ENCODE measurements at places on chromosomes 7 and 10. TPM values are rescaled to one million over a fixed set of nuclear protein-coding genes. Genes with fewer than 3 reads are reported as not detected.

DNA sequence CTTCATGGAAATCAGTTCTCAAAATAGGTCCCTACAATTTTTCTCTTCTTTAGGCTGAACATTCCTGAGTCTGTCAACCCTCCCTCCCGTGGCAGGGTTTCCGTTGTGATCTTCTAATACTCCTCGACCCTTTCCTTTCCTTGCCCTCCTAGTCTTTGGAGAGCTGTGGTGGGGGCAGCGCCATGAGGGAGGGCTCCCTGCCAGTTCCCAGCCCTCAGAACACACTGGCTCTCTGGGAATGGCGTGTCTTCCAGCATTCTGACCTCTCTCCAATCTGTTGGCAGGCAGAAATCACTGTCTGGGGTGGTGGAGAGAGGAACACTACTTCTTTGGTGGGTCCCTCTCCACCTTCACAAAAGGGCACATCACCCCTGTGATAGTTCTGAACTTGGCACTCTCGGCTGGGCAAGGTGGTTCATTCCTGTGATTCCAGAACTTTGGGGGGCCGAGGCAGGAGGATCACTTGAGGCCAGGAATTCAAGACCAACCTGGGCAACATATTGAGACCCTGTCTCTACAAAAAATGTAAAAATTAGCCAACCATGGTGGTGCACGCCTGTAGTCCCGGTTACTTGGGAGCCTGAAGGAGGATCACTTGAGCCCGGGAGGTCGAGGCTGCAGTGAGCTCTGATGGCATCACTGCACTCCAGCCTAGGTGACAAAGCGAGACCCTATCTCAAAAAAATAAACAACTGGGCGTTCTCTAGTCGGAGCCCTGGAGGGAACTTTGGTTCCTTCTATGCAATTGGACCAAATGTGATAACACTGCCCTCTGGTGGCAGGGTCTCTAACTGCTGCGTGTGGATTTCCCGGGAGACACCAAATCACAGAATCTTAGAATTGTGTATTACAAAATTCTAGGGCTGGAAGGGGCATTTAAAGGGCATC, 13.1 kb upstream of the ARPC1A start:
- peak; percentile 47 for DNase-seq

- no peak for DNase-seq
Measured at GRCh38 chr10:132615341-132616169, 78.0 kb downstream of the INPP5A start.

DNA sequence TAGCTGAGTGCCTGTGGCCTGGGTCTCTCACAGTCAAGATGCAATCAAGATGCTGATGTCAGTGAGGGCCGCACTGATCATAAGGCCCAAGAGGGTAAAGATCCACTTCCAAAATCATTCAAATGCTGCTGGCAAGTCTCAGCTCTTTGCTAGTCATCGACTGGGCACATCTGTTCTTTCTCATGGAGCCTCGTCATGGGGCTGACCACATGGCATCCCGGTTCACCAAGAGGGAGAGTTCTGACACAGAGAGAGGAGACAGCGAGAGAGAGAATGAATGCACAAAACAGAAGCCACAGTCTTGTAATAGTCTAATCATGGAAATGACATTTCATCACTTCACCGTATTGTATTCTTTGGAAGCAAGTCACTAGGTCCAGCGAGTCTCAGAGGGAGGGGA, 1067.5 kb upstream of the C7orf33 start:
- no peak for DNase-seq

DNA sequence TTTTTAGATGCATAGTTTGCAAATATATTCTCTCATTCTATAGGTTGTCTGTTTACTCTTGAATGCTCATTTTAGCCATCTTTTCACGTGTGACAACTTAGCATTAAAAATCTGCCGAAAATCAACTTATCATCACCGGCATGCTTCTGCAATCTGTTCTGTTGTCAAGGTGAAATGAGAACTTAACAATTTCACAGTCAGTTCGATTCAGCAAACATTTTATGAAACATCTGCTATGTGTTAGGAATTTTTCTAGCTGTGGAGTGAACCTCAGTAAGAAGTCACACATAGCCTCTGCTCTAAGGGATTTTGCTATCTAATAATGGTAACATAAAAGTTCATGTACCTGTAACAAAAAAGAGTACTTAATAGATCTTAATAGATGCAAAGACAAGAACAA, 256.1 kb downstream of the ZWINT start:
- DNase-seq: no peak

DNA sequence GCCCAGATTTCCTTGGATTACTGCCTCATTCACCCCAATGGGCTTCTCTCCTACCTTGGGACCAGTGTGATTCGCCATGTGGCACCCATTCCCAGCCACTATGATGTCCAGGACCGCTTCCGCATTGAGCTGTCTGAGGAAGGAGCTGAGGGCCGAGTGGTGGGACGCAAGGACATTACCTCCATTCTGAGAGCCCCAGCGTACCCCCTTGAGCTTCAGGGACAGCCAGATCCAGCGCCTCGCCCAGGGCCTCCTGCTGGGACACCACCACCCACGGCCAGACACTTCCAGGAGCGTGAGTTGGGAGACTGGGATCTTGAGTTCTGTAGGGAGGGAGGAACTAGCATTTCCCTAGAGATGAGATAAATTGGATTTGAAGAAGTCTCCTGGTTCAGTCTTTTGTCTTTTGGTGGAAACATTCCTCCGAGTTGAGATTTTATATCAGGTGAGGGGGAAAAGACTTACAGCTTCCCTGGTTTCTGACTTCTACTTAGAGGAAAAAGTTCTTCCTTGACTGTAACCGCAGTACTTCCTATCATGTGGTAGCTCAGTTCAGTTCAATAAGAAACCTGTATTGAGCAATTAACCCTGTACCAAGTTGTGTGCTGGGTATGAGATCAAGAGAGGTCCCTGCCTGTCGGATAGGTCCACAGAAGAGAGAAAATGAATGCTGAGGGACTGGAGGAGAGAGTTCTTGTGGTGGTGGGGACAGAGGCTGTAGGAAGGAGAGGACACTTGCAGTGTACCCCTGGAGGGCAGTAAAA, 1.3 kb downstream of the MOSPD3 start:
- no peak for DNase-seq

DNA sequence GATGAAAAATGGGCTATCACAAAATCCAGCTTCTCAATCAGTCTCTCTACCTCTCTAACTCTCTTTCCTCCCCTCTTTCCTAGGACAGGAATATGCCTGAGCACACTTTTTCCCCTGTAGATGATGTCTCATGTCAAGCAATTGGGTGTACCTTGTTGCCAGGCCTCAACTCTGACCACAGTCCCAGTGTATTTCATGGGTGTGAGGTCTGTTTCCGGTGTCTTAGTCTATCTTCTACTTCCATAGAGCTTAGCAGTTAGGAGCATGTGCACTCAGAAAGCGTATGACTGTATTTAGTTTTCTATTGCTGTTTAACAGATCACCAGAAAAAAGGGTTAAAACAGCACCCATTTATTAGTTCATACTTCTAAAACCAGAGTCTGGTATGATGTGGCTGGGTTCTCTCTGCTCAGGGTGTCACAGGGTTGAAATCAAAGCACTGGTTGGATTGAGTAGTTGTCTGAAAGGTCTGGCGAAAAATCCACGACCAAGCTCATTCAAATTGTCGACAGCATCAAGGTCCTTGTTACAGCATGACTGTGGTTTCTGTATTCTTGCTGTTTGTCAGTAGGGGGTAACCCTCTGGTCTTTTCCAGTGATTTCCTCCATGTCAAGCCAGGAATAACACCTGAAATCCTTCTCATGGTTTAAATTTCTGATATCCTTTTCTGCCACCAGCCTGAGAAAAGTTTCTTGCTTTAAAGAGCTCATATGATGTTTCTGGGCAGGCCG, 130.0 kb downstream of the THSD7A start:
- DNase-seq: no peak

DNA sequence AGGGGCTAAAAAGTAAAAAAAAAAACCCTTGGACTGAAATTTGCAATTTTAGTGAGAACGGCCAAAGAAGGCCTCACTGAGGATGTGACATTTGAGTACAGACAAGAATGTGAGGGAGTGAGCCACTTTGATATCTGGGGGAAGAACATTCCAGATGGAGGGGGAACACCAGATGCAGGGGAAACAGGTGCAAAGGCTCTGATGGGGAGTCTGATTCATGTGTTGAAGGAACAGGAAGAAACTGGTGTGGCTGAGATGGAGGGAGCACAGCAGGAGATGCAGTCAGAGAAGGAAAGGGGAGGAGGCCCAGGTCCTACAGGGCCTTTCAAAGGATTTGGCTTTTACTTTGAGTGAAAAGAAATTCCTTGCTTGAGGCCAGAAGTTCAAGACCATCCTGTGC, 615.7 kb upstream of the NRP1 start:
- DNase-seq: no peak

Gene TDRD1
- not detected for polyA plus RNA-seq

Gene FMC1
- 18.7 TPM for polyA plus RNA-seq

GRCh38 chr7:105677410-105677730, 96.1 kb upstream of the EFCAB10 start:
- no peak for DNase-seq

DNA sequence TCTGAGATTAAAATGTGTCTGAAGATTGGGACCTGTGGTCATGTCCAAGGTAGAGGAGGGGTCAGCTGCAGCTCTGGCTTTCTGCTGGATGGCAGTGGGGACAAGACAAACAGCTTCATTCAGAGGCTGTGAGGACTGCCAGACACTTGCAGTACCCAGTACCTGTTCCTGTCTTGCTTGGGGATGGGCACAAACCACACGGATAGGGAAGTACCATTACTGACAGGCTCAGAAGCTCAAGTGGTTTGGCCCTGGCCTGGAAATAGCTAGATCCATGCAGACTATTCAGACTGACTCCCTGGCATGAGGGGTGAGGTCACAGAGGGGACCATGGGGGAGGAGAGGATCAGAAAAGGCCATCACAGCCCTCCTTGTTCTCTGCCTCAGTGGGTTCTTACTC, 56.0 kb upstream of the COMTD1 start:
- DNase-seq: no peak

DNA sequence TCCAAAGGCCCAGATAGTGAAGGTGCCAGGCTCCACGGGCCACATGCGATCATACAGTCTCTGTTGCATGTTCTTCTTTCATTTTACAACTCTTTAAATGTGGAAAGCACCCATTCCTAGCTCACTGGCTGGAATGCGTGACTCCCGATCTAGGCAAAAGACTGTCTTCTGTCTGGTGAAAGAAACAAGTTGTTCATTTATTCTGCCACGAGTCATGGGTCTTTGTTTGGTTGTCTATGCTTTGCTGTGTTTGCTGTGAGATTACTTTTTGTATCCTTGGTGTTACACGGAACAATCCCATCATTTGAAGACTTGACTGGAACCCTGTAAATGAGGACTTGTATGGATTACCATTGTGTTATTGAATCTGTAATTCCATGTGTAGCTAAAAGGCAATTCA, 41.9 kb downstream of the NPVF start:
- no peak for DNase-seq

Gene PDZD7
- 2.3 TPM for polyA plus RNA-seq

- no peak for DNase-seq
Measured at GRCh38 chr7:150668472-150668911, 17.0 kb upstream of the GIMAP2 start.

DNA sequence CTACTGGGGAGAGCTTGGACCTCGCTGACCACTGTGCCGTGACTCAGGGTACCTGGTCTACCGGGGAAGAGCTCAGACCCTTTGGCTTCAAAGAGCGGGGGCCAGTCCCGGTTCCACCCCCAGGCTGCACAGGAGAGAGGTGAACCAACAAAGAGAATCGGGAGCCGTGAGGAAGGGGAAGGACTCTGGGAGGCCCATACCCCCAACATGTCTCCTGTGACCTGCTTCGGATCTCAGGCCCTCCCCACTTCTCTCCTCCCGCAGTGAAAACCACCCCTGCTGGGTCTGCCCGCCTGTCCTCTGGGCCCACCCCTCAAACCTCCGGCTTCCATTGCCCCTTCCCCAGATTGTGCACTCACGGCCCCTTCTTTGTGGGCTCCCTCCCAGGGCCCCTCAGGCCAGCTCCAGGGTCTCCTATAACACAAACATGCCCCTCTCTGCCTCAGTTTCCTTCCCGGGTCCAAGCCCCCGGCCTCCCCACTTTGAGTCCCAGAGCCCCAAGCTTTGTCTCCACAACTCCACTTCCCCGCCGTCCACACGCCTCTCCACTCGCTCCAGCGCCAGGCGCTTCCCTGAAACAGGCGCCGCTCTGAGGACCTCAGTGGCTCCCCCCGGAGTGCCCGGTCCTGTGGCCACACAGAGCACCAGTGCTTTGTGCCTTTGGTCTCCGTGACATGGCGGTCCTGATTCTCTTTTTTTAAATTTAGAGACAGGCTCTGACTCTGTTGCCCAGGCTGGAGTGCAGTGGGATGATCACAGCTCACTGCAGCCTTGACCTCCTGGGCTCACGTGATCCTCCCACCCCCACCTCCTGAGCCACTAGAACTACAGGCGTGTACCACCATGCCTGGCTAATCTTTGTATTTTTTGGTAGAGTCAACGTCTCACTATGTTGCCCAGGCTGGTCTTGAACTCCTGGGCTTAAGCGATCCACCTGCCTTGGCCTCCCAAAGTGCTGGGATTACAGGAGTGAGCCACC, 7.5 kb upstream of the INTS1 start:
- no peak for DNase-seq

Gene KCNIP2
- 2.6 TPM for polyA plus RNA-seq

- no peak for DNase-seq
Measured at GRCh38 chr7:74478671-74479065, 25.0 kb downstream of the GTF2IRD1 start.

DNA sequence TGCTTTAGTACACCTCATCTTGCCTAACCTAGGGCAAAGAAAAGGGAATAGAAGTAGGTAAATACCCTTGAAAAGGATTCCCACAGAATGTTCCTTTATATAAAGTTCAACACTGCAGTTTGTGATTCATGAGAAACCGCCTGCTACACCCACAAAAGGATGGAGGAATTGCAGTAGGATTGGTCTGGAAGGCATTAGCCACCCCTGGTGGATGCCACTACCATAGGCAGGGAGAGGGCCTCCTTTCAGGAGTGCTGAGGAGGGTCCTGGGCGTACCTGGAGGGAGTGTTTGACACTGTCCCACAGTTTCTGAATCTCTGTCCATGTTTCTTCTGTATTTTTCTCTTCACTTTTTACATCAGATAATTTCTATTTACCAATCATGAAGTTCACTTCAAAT, 221.8 kb upstream of the TMEM72 start:
- DNase-seq: no peak

DNA sequence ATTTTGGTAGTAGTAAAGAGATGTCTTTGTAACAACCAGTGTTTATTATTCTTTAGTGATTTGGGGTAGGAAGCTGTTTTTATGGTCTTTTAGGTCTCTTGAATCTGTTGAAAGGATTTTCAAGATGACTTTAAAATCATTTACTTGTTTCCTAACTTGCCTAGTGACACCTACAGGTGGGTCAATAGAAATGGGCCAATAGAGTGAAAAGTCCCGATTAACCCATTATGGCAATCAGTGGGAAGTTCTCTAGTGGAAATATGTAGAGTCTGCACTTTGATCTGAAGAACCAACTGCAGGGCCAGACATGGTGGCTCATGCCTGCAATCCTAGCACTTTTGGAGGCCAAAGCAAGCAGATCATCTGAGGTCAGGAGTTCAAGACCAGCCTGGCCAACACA, 374.7 kb upstream of the BMPER start:
- DNase-seq: no peak

GRCh38 chr10:14062528-14063260, 268.0 kb downstream of the FRMD4A start:
- DNase-seq: no peak

- no peak for DNase-seq
Measured at GRCh38 chr7:151194188-151194587, 7.1 kb upstream of the ASB10 start.

Gene ARHGAP12
- 29.0 TPM for polyA plus RNA-seq

Gene DRGX
- polyA plus RNA-seq: 0.23 TPM

Gene SUMF2
- polyA plus RNA-seq: 63.0 TPM

Gene PRKCQ
- polyA plus RNA-seq: 16.1 TPM

- no peak for DNase-seq
Measured at GRCh38 chr7:145957160-145957890, 159.3 kb upstream of the CNTNAP2 start.

GRCh38 chr10:44311563-44312051, 73.3 kb downstream of the CXCL12 start:
- no peak for DNase-seq

Gene LRRC18
- polyA plus RNA-seq: 0.07 TPM
